ACHN (cell line): ENCODE measurements at places on chromosomes 1 and 21.

DNA sequence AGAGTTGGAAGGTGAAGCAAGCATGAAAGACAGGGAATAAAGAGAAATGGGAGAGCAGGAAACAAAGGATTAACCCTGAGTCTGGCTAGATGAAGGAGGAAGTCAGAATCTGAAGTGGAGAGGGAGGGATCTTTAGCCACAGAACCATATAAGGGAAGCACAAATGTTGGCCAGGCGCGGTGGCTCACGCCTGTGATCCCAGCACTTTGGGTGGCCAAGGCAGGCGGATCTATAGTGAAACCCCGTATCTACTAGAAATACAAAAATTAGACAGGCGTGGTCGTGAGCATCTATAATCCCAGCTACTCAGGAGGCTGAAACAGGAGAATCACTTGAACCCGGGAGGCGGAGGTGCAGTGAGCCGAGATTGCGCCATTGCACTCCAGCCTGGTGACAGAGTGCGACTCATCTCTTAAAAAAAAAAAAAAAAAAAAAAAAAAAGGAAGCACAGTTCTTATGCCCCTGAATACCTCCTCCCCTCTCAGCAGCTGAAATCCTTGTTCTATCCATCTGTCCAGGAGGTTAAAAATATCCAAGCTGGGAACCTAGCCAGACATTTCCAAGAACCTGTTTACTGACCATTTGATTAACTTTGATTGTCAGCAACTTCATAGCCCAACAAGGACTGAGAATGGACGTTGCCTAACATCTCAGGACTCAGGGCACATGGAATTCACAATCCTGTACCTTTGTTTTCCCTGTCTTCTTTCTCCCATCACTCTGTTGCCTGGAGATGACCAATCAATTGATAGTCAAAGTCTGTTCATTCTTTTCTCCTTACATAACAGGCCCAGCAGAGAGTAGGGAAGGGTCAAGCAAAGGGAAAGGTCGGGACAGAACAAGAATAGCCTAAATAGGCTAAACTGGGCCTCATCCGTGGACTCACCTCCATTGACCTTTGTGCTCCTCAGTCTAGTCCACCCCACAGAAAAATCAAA is 10.6 kb downstream of the TXNIP start:
- DNase-seq: no peak

GRCh38 chr1:192846950-192847349 is 38.1 kb downstream of the RGS2 start:
- no peak for DNase-seq

DNA sequence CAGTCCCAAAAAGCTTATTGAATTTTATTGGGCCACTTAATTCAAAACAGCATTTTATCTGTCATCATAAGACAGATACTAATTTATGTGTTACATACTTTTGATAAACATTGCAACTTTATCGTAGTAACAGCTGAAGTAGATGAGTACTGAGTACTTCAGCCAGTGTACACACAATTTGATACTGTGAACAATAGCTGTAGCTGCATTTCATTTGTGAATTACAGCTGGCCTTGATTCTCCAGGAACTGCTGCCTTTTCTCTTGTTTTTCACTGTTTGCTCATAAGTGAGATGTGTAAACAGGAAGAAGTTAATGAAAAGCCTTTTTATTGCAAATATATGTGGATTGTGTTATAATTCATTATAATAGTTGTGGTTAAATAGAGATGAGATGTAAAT is 10.2 kb downstream of the UAP1 start:
- DNase-seq: no peak

DNA sequence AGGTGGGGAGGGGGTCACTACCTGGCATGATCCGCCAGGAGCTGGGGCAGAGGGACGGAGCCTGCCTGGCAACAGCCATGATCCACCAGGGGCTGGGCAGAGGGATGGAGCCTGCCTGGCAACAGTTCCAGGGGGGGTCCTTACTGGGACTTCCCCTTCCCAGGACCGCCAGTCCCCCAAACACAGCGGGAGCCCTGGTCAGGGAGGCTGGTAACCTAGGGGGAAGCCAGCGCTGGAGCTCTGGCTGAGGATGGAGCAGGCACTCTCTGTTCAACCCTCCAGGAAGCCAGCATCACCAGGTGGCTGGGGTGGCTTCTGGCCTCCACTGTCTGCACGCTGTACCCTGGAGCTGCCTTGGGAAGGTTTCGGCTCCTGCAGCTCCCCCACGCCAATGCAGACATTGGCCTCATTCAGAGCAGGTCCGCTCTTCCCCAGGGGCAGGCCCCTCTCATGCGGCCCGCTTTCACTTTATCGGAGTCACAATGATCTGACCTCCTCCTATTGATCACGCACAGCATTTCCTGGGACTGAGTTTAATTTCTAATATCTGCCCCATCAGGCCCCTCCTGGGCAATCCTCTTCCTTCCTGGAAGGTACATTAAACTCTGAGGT is 68.4 kb upstream of the ABCG1 start:
- DNase-seq: no peak

GRCh38 chr21:41604583-41605041 is 96.7 kb upstream of the TMPRSS2 start:
- DNase-seq: no peak

DNA sequence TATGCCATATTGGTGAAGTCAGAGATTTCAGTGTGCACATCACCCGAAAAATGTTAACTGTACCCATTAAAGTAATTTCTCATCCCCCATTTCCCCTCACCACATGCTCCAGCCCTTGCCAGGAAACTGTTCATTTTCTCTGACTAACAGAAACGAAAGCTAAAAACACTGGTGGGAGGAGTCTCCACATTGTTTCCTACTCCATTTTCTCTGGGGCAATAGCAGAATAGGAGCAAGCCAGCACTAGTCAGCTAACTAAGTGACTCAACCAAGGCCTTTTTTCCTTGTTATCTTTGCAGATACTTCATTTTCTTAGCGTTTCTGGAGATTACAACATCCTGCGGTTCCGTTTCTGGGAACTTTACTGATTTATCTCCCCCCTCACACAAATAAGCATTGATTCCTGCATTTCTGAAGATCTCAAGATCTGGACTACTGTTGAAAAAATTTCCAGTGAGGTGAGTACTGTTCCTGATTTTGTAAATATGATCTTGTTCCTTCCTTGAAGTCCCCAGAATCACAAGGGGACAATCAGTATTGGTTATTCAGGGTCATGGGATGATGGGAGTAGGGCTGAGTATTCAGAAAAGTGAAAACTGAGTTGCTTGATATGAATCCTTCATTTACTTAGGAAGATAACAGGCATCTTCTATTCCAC is at the start of gene IFI16:
TSS of gene IFI16 (plus strand) at position 204 of the 658 bp plus-strand sequence. CDS start 4,774 bp downstream, outside the sequence.
- DNase-seq: peak; percentile 93

- DNase-seq: peak; percentile 56
Measured at GRCh38 chr1:50332941-50333594, 90.2 kb downstream of the DMRTA2 start.

- DNase-seq: no peak
Measured at GRCh38 chr1:232503497-232503896, 126.4 kb downstream of the SIPA1L2 start.
